AG20443 (cell line): ENCODE measurements at places on chromosomes 16 and 17.

GRCh38 chr17:32298721-32299579, 33.3 kb downstream of the RHBDL3 start:
- DNase-seq = no peak

DNA sequence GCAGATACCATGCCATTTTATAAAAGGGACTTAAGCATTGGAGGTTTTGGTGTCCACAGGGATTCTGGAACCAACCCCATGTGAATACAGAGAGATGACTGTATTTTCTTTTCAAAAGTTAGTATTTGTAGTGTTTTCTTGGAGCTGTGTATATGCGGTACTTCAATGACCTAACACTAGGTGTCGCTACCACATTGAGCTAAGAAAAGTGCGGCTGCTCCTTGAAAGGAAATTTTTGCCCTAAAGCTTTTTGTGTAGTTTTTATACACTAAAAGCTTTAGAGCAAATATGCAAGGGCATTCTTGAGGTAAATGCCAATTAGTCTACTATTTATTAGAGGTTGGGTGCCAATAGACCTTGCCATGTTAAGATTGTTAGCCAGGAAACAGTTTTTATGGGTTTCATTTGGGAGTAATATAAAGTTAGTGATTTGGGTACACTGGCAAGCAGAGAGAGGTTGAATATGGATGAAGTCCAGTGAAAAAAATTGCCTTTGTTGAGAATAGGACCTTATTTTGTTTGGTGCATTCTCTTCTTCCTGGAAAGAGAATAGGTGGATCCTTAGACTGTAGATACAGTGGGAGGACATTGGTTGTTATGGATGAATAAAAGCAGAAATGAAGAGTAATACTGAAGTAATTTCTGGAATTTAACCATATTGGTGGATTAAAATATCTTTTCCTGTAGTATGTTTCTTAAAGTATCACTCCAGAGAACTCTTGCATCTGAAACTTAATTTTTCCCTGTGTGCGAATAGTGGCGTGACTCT, 43.3 kb downstream of the BCAS3 start:
- peak; percentile 73 for DNase-seq

DNA sequence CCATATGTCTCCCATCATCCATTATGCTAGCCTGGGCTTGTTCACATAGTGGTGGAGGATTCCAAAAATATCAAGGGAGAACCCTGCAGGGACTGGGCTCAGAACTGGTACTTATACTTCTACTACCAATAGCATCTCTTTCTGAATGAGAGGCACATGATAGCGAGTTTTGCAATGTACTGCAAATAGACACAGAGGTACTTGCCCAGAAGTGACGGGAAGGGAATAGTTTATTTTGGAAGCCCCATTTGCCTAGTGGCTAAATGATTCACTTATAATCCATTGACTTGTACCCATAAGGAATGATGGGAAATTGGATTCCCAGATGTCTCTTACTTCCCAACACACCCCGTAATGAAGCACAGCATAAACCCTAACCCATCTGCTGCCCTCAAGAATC, 124.8 kb upstream of the ERCC4 start:
- DNase-seq = no peak

- no peak for DNase-seq
Measured at GRCh38 chr17:13323990-13324389, 277.7 kb downstream of the HS3ST3A1 start.

- DNase-seq = peak; percentile 79
Measured at GRCh38 chr16:83956336-83957289, 3.6 kb downstream of the OSGIN1 start.

GRCh38 chr16:9682320-9682719, 499.9 kb downstream of the GRIN2A start:
- DNase-seq = no peak

DNA sequence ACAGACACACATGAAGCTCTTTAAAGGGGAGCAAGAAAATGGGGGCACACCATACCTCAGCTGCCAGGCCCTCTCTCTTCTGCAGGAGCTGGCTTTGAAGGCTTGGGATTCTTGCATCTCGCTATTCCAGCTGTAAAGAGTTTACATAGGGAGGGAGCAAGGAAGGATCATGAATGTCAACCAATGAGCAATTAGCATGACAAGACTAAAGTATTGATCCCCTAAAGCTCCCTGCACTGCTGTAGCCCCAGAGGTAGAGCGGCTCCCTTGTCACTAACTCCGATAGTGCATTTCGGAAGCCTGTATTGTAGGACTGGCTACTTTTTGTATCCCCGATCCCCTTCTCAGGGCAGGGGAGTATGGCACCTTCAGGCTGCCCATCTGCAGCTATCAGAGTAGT, 113.4 kb upstream of the PMFBP1 start:
- DNase-seq = no peak

DNA sequence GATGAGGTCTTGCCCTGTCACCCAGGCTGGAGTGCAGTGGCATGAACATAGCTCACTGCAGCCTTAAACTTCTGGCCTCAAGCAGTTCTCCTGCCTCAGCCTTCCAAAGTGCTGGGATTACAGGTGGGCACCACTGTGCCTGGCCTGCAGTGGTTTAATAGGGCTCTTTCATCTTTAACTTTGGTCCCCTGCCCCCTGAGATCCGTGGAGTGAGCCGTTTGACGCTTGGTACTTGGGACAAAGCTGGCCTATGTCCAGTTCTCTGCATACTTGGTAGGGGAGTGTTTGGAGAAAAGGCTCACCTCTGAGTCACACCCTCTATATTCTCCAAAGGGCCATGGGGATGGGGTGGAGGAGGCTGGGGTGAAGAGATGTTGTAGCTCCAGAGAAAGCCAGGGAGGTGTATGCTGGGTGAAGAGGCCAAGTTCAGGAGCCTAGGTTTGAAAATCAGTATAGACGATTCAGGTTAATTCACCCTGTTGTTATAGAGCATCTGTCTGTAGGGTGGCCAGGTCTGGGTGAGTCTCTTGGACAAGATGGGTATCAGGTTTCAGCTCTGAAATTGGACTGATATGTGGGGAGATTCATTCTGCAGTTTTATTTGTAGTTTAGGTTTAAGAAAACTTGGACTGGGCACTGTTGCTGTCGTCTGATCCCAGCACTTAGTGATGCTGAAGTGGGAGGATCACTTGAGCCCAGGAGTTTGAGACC, 17.6 kb downstream of the ABCC1 start:
- DNase-seq = peak; percentile 83

DNA sequence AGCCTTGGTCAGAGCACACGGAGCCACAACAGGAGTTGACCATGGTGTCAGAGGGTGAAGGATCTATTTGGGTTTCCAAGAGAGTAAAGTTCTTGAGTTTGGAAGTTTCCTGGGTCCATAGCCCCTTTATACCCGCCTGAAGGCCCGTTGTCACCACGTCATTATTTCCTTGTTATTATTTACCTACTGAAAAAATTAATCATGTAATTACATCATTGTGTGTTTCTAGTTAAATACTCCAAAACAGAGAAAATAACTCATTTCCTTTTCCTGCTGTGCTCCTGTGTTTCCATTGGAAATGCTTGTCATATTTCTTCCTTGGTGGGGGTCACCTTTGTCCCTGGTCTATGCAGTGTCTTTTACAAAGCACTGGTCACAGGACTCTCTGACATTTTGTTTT, at the start of gene KRTAP4-8:
TSS of gene KRTAP4-8 (minus strand) at position 101 of the 400 bp plus-strand sequence. CDS start at position 43, 58 bp downstream.
- no peak for DNase-seq
